ENCODE measurements at places on chromosomes 16 and 17.

- DNase-seq, result no peak
These were observed 2.0 kb upstream of the TSPOAP1 start for GRCh38 chr17:58330538-58330996.

GRCh38 chr16:46889942-46890300 lies 5.8 kb downstream of the GPT2 start:
- DNase-seq, result no peak

DNA sequence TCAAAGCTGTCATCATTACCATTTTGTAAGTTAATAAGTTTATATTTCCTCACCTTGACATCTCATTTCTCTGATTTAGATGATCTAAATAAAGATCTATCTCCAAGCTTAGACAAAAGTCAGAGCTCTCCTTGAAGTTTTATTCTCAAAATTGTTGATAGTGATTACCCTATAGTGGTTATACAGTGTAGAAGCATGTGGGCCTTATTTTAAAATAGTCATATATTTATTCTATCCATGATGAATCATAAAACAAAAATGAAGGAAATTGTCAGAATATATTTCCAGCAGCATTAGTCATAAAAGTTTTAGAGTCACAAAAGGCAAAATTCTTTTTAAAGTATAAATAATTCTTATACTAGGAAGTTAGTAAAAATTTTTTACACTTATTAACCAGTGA lies 49.0 kb downstream of the RHOT1 start:
- DNase-seq, result no peak

DNA sequence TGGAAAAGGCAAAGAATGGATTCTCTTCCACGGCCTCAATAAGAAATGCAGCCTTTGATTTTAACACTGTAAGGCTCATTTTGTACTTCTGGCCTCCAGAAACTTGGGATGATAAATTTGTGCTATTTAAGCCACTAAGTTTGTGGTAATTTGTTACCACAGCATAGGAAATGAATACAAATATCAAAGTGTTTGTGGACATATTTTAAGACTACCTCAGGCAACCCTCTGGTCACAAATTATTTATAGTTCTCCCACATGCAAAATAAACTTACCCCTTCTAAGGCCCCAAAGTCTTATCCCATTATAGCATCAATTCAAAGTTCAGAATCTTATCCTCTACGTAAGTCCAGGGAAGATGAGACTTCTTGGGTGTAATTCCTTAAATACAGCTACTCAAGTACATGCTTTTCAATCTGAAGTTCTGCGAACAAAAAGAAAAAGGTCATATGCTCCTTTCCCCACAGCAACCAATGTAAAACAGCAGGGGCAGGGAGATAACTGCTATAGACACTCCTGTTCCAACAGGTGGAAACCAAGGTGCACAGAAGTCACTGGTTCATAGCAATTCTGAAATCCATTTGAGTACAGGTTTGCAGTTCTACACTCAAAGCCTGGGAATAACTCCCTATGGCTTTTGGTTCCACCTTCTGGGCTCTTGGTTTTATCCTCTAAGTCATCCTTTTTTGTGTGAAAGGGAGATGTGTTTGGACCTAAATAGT lies 5.4 kb upstream of the EFCAB13 start:
- no peak for DNase-seq

DNA sequence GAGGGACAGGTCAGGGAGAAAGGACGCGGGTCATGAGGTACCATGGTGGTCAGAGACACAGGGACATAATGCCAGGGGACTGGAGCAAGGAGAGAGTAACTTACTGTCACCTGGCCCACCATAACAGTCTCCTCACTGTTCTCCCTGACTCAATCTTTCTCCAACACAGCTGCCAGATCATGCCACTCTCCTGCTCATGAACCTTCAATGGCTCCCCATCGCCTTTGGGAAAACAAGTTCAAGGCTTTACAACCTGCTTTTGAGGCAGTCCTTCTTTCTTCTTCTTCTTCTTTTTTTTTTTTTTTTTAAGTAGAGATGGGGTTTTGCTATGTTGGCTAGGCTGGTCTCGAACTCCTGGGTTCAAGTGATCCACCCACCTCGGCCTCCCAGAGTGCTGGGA lies 22.9 kb downstream of the CNGB1 start:
- no peak for DNase-seq

GRCh38 chr17:46796524-46796923 lies 22.0 kb downstream of the WNT3 start:
- DNase-seq, result no peak

DNA sequence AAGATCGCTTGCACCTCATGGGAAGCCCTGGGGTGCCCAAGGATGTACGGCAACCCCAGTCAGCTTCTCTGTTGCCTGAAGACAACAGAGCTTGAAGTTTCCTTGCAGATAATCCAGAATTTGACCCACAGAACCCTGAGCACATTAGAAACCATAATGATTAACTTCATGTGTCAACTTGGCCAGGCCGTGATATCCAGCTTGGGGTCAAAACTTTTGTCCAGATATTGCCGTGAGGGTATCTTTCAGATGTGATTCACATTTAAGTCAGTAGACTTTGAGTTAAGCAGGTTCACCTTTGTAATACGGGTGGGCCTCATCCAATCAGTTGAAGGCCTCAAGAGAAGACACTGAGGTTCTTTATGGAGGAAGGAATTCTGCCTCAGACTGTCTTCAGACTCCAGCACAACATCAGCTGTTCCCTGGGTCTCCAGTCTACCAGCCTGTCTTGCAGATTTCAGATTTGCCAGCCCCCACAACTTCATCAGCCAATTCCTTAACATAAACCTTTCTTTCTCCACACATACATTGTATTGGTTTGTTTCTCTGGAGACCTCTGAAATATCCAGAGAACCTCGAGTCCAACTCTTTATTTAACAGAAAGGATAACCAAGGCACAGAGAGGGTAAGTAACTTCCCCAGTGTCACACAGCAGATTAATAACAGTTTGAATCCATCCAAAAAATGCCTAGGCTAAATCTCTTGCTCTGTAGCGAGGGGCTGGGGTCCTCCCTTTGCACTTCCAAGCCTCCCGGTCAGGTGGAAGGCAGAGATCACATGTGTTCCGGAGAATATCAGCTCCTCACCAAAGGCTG lies 171.1 kb downstream of the SALL1 start:
- DNase-seq, result no peak

DNA sequence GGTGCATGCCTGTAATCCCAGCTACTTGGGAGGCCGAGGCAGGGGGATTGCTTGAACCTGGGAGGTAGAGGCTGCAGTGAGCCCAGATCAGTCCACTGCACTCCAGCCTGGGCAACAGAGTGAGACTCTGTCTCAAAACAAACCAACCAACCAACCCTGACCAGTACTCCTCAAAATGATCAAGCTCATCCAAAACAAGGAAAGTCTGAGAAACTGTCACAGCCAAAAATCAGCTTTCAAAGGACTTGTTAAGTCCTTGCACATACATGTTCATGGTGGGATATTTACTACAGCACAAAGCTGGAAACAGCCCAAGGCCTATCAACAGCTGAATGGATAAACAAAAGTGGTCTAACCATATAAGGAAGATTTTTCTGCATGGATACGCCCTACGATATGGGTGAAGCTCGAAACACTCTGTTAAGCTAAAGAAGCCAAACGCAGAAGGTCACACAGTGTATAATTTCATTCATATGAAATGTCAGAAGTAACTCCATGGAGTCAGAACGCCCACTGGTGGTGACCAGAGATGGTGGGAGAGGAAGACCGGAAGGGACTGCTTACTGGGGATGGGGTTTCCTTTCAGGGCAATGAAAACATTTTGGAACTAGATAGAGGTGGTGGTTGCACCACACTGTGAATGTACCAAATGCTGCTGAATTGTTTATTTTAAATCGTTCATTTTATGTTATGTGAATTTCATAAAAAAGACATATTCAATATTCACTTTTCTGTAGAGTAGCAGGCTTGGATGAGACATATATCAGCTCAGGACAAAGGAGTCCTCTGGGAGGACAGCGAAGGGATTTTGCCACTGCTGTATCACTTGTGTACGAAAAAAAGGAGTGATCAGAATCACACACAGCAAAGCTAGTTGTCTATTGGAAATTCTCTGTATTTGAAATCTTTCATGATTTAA lies 17.7 kb downstream of the CCL17 start:
- peak; percentile 42 for DNase-seq

DNA sequence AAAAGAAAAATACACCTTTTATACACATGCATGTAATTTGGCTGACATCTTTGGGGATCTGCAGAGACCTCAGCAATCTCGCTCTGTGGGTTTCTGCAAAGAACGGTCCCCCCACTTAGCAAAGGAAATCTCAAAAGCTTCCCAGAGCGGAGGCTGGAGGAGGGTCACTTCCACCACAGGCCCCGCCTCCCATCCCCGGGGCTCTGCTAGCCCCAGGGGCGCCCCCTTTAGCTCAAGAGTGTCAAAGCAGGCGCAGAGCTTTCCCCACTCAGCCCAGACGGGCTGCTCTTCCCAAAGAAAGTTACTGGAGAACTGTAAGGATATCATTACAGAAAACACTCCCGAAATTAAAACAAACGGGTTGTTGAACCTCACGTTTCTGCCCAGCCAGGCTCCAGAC lies 11.4 kb downstream of the SLC13A5 start:
- no peak for DNase-seq

DNA sequence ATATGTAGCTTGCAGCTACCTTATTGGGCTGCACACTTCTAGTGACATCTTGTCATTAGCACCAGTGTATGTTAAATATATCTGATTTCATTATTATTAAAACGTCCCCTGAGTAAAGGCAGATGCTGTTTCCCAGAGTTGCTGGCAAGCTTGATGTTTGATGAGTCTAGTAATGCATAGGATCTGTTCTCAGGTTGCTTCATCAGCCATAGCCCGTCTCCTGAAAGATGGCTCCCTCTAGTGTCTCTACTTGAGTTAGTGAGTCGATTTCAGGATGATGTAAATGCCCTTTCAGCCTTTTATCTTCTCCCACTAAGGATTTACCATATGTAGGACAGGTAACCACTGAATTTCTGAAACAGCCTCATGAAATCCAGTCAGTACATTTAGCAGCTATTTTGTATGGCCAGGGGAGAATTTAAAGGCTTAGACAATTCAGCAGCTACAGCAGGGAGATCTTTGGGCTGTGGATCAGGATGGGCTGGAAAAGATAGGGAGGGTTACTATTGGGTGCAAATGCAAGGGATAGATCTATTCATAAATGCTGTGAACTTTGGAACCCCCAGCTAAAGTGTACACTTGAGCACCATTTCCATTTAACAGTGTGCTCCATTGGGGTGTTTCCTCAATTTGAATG lies 376.3 kb downstream of the CNTNAP4 start:
- peak; percentile 88 for DNase-seq

DNA sequence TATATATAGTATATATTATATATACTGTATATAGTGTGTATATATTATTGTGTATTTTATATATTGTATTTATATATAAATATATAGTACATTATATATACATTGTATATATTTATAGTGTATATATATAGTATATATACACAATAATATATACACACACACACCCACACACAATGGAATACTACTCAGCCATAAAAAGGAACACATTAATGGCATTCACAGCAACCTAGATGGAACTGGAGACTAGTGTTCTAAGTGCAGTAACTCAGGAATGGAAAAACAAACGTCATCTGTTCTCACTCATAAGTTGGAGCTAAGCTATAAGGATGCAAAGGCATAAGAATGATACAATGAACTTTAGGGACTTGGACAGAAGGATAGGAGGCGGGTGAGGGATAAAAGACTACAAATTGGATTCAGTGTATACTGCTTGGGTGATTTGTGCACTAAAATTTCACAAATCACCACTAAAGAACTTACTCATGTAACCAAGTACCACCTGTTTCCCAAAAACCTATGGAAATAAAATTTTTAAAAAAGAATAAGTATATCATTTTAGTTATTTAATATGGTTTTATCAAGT lies 201.9 kb upstream of the CDH11 start:
- no peak for DNase-seq
